ENCODE measurements at places on chromosomes 5 and 9.

DNA sequence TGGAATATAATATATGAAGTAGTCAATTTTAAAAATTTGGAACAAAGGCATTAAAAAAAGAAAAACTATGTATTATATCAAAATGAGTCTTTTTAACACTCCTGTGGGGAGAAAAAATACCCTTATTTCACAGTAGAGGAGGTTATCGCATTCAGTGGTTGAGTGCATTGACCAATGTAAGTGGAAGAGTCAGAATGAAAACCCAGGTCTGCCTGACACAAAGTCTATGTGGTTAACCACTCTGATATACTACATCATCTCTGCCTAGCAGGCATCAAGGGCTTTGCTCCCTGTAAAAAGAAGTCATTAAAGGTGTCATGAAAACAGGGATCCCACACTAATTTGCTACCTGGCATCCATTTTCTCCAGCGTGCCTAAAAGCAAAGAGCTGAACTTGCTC lies 417.2 kb upstream of the C9orf72 start:
- DNase-seq = no peak

GRCh38 chr9:117547904-117548303 lies 133.0 kb upstream of the ASTN2 start:
- no peak for DNase-seq

GRCh38 chr5:11334404-11334803 lies 569.8 kb downstream of the CTNND2 start:
- DNase-seq = no peak

DNA sequence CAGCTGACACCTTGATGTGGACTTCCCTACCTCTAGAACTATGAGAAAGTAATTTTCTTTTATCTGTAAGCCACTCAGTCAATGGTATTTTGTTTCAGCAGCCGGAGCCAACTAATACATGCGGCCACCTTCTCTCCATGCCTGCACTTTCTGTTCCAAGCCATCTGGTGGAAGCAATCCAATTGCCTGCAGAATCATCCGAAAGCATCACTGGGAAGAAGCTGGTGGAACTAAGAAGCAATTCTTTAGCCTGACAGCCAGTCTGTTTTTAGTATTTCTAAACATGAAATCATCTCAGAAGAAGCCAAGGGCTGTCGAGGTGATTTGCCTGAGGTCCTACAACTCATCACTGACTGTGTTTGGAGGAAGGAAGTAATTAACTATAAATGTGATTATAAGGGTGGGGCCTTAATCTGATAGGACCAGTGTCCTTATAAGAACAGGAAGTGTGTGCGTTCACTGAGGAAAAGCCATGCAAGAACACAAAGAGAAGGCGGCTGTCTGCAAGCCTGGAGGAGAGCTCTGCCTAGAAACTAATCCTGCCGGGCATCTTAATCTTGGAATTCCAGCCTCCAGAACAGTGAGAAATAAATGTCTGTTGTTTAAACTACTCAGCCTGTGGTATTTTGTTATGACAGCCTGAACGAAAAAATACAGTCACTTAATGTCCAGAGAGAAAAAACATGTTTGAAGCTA lies 49.1 kb downstream of the NXNL2 start:
- DNase-seq = no peak

DNA sequence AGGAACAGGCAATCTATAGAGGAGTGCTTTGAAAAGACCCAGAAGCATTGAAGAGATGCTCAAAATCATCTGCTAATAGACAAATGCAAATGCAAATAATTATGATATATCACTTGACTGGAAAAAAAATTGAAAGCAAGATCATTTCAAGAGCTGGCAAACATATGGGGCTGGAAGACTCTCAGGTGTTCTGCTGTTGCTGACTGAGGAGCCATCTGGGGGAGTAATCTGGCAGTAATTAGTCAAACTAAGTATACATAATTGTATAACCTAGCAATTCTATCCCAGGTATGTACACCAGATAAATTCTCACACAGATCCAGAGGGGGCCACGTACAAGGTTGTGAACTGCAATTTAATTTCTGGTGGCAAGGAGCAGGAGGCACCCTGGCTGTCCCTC lies 4.6 kb upstream of the HMHB1 start:
- DNase-seq = no peak

- DNase-seq = no peak
These were observed 152.4 kb downstream of the BRINP1 start for GRCh38 chr9:119216651-119217331.

DNA sequence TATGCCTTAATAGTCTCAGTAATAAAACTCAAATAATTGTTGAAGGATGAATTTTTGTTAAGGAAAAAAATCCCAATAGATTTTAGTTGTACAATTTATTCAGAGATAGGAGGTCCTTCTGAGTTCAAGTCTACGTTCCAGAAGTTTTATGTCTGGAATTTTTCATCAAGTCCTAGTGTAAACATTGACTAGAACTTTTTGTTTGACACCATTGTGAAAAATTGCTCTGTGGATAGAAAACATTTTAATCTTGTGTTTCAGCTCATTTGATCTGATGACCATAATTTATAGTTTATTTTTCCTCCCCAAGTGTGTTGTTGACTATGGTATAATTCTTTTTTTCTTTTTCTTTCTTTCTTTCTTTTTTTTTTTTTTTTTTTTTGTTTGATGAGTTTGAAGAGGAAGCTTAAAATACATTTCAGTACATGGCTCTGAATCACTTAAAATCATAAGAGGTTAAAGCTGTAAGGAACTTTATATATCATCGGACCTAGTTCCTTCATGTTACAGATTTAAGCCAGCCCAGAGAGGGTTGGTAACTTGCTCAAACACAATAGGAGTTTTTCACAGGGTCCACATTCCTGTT lies 20.7 kb downstream of the ITGA1 start:
- DNase-seq = no peak

- DNase-seq = no peak
These were observed 26.3 kb upstream of the TENT4A start for GRCh38 chr5:6686915-6687409.

DNA sequence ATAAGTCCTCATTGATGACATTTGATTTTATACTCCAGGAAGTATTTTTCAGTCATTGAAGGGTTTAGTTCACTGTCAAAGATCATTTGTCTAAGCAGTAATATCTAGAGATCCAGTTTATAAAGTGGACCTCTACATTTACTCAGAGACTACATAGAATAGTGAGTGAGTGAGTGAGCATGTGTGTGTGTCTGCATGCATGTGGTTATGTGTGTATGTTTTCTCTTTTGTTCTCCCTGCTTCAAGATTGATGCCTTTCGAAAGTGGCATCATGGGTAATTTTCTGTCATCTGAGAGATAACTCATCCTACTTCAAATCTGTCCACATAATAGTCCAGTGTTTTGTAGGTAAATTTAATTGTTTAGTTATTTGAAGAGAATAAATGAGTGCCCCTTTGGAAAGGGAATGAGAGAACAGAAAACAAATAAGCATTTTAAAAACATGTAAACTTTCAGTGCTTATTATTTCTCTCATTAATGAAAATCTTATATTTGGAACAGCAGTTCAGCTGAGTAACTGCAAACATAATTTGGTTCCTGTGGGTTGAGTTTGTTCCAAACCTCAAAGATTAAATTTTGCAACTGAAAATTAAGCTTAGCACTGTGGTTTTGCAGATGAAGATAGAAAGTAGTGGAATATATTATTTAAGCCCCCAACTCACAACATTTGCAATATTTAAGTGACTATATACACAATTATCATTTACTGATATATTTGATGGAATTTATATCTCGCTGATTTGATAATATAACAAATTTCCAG lies 1295.1 kb upstream of the C9orf72 start:
- no peak for DNase-seq

DNA sequence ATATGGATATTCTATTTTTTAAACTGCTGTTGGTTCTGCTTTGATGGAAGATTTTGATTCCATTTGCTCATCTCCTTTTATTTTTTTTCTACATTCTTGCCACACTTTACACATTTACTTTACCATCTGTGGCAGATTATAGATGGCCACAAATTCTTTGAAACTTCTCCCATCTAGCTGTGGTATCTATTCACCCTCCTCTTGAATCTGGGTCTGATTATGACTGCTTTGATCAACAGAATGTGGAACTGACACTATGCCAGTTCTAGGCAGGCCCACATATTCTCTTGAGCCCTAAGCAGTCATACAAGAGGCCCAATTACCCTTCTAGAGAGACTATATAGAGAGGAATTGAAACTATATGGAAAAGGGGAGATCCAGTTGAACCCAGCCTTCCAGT lies 439.0 kb upstream of the PTGER4 start:
- DNase-seq = no peak

GRCh38 chr5:176454724-176455394 lies 6.7 kb downstream of the FAF2 start:
- DNase-seq = no peak

- DNase-seq = no peak
These were observed 159.9 kb upstream of the PIK3R1 start for GRCh38 chr5:68055686-68056085.

GRCh38 chr5:83145241-83145640 lies 67.9 kb downstream of the XRCC4 start:
- no peak for DNase-seq

DNA sequence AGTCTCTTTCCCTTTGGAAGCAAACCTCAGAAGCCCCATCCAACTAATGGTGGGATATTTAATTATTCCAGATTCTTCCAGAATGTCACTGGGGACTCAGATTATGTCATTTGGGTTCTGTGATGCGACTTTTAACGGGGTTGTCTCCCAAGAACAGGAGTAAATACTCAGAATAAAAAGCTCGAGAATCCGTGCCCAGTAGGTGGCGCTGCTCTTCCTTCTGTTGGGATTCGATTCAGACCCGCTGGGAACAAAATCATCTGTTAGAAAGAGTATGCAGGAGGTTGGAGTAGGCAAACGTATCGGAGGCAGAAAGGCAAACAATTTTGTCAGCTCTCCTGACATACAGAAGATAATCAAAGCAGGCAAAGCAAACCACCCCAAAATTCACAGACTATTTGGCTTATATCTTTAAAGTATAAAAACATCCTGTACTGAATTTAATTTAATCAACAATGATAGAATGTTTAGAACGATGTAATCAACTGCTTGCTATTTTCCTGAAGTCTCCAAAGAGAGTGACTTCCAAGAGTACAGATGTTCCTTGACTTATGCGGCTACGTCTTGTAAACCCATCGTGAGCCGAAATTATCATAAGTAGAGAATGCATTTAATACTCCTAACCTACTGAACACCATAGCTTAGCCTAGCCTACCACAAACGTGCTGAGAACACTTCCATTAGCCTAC lies 169.8 kb upstream of the RAI14 start:
- DNase-seq = peak; percentile 39

DNA sequence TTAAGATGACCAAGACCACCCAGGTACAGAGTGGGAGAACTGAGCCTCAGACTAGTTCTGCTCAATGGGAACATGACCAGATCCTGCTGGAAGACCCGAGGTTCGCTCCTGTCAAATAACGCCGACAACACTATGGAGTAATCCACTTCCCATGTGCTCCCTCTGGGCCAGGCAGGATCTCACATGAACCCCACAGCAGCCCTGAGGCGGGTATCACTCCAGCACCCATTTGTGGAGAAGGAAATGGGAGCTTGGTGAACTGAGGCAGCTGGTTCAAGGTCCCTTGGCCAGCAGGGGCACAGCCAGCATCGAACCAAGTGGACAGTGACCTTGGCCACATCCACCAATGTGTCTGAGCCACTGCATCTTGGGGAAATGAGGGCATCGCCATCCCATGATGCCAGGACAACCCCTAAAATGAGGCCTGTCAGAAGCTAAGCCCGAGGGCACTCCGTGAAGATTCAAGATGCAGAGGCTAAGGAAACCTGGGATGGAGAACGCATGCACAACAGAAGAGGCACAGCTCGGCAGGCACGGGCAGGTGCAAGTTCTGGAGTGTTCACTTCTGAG lies 8.5 kb downstream of the ANKS6 start:
- DNase-seq = no peak

DNA sequence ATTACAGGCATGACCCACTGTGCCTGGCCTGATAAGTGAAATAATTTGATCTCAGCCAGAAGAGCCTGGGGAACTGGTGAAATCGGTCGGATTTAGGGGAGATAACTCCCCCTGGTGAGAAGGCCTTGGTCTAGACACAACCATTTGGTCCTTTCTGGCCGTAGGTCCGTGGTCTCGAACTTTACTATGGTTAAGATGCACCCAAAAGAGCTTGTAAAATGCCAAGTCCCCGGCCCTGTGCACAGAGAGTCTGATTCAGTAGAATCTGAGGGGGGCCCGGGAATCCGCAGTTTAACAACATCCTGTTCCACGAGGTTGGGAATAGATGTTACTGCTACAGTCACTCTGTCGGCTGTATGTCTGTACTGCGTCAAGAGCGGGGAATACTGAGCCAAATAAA lies 140.7 kb downstream of the C9orf50 start:
- no peak for DNase-seq

GRCh38 chr9:110103257-110103656 lies 104.7 kb downstream of the C9orf152 start:
- no peak for DNase-seq

DNA sequence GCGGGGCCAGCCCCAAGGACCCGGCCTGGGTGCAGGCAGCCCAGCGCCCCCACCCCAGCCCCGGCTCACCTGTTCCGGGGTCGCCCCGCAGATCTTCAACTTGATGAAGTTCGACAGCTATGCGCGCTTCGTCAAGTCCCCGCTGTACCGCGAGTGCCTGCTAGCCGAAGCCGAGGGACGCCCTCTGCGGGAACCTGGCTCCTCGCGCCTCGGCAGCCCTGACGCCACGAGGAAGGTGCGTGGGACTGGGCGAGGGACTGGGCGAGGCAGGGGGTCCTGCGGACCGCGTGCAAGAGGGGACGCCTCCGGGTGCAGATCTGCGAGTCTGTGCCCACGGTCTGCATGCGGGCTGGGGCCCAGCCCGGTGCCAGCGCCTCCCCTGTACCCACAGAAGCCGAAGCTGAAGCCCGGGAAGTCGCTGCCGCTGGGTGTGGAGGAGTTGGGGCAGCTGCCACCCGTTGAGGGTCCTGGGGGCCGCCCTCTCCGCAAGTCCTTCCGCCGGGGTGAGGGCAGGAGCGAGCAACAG lies 9.7 kb downstream of the RGS14 start:
- DNase-seq = no peak

DNA sequence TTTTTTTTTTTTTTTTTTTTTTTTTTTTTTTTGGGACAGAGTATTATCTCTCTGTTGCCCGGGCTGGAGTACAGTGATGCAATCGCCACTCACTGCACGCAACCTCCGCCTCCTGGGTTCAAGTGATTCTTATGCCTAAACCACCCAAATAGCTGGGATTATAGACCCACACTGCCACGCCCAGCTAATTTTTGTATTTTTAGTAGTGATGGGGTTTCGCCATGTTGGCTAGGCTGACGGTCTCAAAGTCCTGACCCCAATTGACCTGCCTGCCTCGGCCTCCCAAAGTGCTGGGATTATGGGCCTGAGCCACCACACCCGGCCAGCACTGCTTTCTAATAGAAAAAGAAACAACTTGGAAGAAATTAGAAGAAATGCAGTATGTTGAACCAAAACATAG lies 39.2 kb downstream of the TTC1 start:
- no peak for DNase-seq

GRCh38 chr5:144042156-144042555 lies 128.3 kb downstream of the YIPF5 start:
- no peak for DNase-seq

- DNase-seq = no peak
These were observed 120.2 kb upstream of the FSTL4 start for GRCh38 chr5:133732536-133732935.
